ENCODE measurements at places on chromosomes 5 and 9. TPM values are rescaled to one million over a fixed set of nuclear protein-coding genes. Genes with fewer than 3 reads are reported as not detected.

GRCh38 chr5:96789794-96790330 lies 17.9 kb downstream of the ERAP1 start:
- DNase-seq = no peak

GRCh38 chr9:133405508-133406438 lies 12.0 kb downstream of the REXO4 start:
- DNase-seq = no peak

DNA sequence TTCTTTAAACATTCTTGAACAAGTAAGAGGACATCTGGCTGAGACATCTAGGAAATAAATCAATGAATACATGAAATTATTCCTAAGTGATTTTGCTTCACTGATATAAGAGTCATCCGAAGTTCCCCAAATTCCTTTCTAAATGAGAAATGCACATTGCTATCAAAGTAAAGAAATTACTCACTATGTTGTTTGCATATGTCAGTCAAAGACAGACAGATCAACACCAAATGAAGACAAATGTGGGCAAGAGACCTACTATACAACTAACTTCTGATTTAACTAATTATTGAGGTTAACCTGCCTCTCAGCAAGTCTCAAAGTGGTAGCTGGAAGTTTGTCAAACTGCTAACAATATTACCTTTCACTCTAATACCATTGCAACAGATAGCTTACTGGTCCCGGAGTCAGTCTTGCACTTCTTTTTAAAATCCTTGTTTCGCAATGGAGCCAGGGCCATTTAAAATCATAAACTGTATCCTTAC lies 13.2 kb downstream of the TUT7 start:
- DNase-seq = no peak

GRCh38 chr5:135040034-135040332 lies 6.0 kb upstream of the PITX1 start:
- no peak for DNase-seq

DNA sequence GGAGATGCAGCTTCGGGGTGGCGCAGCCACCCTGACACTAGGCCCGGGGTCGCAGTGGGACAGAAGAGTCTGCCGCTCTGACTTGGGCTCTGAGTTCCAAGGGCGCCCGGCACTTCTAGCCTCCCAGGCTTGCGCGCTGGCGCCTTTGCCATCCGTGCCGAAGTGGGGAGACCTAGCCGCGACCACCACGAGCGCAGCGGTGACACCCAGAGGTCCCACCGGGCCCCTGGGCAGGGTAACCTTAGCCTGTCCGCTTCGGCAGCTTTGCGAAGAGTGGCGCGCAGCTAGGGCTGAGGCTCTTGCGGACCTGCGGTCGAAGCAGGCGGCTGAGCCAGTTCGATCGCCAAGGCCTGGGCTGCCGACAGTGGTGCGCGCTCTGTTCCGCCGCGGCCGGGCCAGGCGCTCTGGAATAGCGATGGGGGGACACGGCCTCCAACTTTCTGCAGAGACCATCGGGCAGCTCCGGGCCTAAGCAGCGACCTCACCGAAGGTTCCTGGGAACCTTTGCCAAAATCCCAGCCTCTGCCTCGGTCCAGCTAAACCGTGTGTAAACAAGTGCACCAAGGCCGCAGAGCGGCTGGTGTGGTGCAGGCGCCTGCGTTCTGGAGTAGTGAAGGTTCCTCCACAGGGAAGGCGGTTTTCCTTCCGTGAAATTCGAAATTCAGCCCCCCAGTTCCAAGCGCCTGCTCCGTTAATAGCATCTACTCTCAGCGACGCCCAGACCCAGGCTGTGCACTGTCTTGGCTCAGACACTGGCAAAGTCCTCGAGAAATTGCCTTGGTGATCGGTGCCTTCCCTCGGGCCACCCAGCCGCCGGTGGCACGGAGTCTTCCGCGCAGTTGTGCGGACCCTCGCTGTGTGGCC lies 7.4 kb downstream of the TLX3 start:
- DNase-seq = no peak

Gene WHRN
- total RNA-seq = 16.4 TPM

Gene PBX3
- 29.8 TPM for total RNA-seq

- no peak for DNase-seq
Measured at GRCh38 chr5:80867233-80867632, 92.9 kb upstream of the RASGRF2 start.

- no peak for DNase-seq
Measured at GRCh38 chr5:174464504-174465165, 259.7 kb upstream of the MSX2 start.

GRCh38 chr5:26535215-26535614 lies 503.2 kb downstream of the CDH9 start:
- DNase-seq = no peak

GRCh38 chr5:89676634-89677033 lies 732.9 kb downstream of the CETN3 start:
- DNase-seq = no peak

Gene SPAG8
- total RNA-seq = 2.2 TPM

- no peak for DNase-seq
Measured at GRCh38 chr9:17578577-17578910, 322 bp upstream of the SH3GL2 start.

DNA sequence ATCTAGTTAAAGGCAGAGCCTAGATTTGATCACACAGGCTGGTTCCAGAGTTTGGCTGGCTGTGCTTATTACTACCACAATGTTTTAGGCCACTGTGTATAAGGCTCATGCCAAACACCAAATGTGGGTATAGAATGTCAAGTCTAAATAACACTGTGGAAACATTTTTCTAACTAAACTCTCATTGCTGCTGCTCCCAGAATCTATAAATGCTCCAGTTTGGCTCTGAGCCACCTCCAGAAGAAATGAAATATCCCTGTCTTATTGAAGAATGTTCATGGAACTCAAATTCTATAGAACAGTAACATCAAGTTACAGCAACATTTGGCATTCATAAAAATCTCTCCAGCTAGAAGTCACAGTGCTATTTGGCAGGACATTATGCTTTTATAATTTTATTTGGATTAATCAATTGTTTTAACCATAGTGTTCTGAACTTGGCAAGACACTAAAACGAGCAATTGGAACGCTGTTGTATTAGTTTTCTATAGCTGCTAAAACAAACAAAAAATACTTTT lies 178.1 kb upstream of the COX7C start:
- no peak for DNase-seq

DNA sequence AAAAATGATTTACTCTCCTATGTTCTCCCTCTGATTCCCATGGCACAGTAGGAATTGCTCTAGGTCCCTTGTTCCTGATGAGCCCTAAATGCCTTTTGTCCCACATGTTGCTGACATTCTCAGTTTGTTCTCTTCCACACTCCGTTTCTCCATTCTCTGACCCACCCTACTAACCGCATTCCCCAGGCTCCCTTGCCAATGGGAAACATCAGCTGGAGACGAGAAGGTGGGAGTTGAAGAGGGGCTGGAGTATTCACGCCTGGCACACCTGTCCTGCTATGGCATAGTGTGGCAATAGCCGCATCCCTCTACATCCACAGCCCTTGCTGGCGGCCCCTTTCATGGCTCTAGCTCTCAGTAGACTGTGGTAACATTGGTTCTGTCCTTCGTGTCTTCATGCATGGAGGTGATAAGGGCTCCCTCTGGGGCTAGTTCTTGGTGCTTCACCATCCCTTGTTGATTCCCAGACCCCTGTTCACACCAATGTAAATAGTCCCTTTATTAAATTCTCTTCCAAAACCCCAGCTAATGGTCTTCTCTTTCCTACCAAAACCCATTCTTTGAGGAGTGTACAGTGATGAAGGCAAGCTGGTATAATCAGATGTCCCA lies 16.4 kb upstream of the ARL15 start:
- no peak for DNase-seq

- no peak for DNase-seq
Measured at GRCh38 chr5:31247381-31247780, 53.9 kb downstream of the CDH6 start.

GRCh38 chr9:22356985-22357384 lies 89.6 kb upstream of the DMRTA1 start:
- no peak for DNase-seq

DNA sequence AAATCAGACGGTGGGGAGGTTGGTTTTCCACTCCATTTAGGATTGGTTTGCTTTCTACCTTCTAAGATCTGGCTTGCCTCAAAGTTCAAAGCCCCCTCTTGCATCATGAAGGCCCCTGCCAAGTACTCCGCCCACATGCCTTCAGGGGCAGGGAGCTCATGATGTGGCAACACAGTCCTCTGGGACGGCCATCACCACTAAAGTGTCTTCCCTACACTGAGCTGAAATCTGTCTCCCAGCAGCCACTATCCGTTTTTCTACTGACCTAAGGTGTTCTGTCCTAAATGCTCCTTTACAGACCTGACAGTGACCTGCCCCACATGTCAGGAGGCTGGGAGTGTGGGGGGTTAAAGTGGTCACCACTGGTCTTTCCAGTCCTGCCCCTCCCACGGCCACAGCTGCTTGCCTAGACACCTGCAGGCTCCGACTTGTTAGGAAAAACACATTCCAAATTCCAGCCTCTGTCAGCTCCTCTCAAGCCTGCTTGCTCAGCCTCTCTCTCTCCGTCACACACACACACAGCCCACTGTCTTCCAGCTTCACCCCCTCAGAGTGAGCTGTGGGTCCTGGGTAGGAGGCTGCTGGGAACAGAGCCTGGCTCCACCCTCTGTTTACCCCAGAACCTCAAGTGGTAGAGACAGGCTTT lies 44.9 kb downstream of the SHB start:
- DNase-seq = peak; percentile 62

- no peak for DNase-seq
Measured at GRCh38 chr5:44675296-44675695, 133.5 kb upstream of the MRPS30 start.

GRCh38 chr5:150066901-150067396 lies 19.4 kb downstream of the CSF1R start:
- DNase-seq = no peak

DNA sequence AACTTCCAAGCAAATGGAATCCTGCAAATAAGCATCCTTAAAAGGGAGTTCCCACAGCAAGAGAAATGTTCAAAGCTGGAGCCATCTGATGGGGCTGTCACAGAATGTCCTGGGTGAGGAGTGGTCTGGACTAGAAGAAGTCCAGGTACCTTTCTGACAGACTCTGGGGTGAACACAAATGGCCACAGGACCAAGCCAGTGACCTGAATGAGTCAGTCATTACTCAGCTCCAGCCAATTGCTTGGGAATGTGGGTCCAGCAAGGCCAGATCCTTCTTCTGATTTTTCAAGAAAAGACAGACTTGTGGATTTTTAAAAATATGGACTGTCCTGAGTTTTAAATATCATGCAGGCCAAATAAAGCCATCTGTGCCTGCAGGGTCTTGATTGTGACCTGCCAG lies 30.1 kb downstream of the GALNT10 start:
- no peak for DNase-seq

DNA sequence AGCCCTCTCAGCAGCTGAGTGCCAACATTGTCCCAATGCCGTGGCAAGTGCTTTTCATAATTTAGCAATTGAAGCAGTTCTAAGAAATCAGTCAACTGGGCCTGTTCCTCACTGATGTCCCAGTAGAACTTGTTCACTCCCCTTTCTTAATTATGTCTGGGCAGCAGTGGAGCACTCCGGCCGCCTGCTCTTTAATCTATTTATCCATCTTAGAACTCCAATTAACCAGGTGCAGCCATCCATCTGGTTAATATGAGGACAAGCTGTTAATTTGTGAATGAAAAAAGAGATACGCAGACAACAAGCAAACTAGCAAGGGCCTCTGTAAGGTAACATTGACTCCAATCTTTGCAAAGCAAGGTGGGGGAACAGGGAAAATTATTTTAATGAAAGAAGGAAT lies 39.4 kb downstream of the MAT2B start:
- no peak for DNase-seq

Gene SHISAL2B
- total RNA-seq = not detected

Gene SMC5
- 62.2 TPM for total RNA-seq

- DNase-seq = no peak
Measured at GRCh38 chr9:86614871-86615849, 260.9 kb upstream of the TUT7 start.

DNA sequence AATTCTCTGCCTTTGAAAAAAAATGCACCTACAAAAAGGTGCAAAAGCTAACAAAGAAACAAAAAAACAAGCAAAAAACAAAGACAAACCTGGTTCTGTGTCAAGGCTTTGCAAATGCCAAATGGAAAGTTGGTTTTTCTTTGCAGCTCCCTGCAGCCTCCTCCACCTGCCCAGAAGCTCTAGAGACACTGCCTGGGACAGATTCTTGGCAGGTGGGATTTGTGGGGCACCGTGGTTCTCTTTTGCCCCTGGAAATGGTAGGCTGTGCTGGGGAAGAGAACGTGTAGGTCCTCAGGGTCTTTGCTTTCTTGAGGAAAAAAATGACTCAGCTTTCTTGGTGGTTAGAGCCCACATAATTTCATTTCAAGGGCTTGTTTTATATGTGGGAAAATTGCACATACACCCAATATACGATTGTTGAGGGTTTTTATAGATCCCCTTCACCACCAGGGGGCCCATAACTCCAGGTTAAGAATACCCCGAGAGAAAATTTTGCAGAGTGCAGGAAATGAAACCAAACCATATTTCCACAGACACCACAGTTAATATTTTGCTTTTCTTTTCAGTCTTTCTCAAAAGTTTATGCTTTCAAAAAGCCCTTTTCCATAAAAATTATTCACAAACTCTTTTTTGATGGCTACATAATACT lies 58.7 kb downstream of the NXNL2 start:
- DNase-seq = no peak

GRCh38 chr9:85414390-85414789 lies 327.4 kb downstream of the AGTPBP1 start:
- DNase-seq = no peak

DNA sequence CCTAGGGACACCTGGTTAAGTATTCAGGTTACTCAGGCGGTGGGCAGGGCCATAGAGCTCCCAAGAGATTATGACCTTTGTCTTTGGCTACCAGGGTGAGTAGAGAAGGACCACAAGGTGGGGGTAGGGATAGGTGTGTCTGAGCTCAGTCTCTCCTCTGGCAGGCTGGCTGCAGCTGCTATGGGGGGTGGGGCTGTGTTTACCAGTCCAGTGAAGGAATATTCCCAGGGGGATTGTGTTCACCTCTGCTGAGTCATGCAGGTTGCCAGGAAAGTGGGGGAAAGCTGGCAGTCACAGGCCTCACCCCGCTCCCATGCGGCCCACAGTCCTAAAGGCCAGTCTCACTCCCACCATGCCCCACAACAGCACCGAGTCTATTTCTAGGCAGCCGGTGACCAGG lies 53.6 kb upstream of the POU5F2 start:
- no peak for DNase-seq

Gene IL33
- total RNA-seq = 11.7 TPM

Gene RHOBTB3
- total RNA-seq = 205 TPM

Gene WWC1
- 59.9 TPM for total RNA-seq

GRCh38 chr5:168468836-168469235 lies 17.4 kb upstream of the RARS1 start:
- DNase-seq = no peak
